Fibroblast of skin of right biceps (primary cell): ENCODE measurements at places on chromosomes 2 and 18.

GRCh38 chr2:127161176-127162136, 54.5 kb upstream of the BIN1 start:
- DNase-seq: no peak

GRCh38 chr18:74905247-74905646, 303.7 kb downstream of the PTGR3 start:
- DNase-seq: peak; percentile 2

DNA sequence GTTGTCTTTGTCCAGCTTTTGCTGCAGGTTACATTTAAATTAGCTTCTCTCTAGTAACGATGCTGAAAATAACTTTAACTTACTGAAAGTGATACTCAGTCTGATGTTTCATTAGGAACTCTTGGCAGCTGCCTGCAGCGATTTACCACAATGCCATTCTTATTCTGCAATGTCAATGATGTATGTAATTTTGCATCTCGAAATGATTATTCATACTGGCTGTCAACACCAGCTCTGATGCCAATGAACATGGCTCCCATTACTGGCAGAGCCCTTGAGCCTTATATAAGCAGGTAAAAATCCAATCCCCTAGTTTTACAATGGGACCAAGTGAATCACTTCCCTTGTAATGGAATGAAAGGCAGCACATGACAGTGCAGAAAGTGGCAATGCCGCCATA, 16.3 kb upstream of the MFF start:
- peak; percentile 22 for DNase-seq

DNA sequence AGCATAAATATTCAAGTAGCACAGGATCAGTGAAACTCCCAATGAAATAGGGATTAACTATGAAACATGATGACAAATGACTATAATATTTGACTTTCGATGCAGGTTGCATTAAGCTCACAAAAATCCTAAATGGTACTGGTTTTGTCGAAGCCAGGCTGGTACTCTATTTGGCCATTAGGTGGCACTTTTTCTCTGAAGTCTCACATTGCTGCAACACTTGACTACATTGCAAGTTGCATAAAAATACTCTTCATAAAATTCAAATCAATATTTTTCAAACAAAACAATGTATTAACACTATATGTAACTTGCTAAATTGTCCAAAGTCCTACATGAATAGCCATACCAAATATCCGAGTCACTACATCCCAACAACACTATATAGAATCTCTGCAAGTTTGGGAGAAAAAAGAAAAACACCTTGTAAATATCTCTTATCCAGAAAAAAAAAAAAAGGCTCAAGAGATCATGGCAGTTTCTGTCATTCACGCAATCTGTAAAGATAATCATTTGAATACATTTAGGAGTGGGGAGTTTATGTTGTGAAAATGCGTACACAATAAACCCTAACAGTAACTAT, 9.5 kb downstream of the RTTN start:
- peak; percentile 53 for DNase-seq

- no peak for DNase-seq
These were observed 74.2 kb upstream of the SERTAD2 start for GRCh38 chr2:64727843-64728463.

DNA sequence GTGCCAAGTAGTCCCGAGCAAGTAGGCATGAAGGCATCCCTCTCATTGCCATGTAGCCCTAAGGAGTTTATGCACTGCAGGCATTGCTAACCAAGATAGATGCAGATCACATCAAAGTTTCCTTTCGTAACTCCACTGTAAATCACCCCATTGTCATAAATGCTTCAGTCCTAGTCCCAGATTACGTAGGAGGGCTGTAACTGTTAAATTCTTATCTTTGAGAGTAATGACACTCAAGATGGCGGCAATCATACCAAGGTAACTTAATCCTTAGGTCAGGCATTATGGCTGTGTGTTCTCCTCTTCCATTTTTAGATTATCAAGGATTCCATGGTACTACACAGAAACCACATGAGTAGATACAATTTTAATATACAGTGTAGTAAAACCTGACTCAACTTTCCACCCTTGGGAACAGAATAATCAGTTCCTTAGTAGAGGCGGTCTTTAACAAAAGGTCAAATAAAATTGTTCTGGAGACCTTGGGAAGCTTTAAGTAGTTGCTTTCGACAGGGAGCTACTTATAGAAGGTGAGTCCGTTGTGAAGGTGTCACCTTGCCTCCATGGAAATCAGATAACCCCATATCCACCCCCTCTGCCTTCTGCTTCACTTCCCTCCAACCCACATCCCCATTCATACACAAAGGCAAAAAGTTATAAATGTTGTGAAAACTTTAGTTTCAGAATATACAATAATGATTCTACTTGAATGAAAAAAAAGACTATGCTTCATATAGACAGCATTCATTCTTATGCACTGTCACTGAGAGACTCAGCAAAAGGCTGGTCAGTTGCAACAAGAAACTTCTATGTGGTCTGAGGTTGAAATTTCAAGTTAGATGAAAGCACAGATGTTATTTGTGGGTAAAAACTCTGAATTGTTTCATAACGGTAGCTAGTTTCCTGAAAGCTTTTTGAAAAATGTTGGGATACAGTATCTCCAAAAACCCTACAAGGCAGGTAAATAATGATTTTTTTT, 64.8 kb upstream of the GALNT5 start:
- no peak for DNase-seq

DNA sequence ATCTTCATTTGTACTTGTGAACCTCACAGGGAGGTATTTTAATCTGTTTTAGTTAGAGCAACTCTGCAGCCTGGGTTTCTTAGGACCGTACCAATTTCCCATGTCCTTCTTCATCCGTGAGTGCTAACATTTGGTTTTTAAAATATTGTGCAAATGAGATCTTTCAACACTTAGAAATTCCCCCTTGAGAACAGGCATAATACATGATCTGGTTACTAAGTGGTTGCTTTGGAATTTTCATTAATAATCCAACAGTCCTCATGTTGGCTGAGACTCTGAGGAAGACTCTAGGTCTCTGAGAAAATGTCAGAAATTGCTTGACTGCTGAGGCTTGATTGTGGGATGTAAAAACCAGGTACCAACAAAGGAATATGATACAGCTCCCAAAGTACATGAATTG, 125.6 kb upstream of the CDCA7 start:
- DNase-seq: peak; percentile 53

GRCh38 chr2:205047273-205047839, 502.1 kb downstream of the PARD3B start:
- DNase-seq: no peak

GRCh38 chr2:193943406-193943960, 1713.5 kb upstream of the SLC39A10 start:
- DNase-seq: no peak

- no peak for DNase-seq
These were observed 16.7 kb downstream of the TSN start for GRCh38 chr2:121771976-121772742.

GRCh38 chr2:114350186-114350725, 92.2 kb upstream of the DPP10 start:
- DNase-seq: no peak

DNA sequence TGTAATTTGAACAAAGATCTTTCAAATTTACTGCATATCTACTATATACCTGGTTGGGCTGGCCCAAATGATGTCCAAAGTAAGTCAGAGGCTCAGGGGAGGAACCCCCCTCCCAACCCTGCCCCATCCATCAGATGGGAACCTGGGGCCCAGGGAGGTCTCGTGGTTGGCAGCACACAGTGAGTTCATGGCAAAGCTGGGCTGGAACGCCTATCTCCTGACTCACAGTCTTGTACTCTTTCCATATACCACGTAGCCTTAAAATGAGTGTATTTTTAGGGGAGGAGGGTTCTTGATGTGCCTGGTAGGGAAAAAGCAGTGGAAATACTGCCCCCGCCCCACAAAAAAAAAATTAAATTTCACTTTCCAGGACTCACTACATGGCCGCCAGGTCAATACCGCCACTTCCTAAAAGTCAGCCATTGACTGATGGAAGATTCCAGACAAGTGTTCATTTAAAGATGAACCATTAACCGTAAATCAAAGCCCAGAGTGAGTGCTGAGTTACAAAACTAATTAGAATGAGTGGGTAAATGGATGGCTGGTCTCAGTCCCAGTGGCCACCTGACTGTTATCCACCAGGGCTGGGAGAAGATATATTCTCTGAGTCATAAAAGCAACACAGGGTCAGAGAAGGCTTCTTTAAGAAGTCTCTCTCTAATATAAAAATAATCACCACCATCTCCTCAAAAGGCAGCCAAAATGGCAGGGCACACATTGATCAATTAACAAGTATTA, 80.5 kb downstream of the ZBTB7C start:
- peak; percentile 84 for DNase-seq

GRCh38 chr18:63677500-63678225, 16.0 kb upstream of the SERPINB3 start:
- DNase-seq: peak; percentile 61

DNA sequence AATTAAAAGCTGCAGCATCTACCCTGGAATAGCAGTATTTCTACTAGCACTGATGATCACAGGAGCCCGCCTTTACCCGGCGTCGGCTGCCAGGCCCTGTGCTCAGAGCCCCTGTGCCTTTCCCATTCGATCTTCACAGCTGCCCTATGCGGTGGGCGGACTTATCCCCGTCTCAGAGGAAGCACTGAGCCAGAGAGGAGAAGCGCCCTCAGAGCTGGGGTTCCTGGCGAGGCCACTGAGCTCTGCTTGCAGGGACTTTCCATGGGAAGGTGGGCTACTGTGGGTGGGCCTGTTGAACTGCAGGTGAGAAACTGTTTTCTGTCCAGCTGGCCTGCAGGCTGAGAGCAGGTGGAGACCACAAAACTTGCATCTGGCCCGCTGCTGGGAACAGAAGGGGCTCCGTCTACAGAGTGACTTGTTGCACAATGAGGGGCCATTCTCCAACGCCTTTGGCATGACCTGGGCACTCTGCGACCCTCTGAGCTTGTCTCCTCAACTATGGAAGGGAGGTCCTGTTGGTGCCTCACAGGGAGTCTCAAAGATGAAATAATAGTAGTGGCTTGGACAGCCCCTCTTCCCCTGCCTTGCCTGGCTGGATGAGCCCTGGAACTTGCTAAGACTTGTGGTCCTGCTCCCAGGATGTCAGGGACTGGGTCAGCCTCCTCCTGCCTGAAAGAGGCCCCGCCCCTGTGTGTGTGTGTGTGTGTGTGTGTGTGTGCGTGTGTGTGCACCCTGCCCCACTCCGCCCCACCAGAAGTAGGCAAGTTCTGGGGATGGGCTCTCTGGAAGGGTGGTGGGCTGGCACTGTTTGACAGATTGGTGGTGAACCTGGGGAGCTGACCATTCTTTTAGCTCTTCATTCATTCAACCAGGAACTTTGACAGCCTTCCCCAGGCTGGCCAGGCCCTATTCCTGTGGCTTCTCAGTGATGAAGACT, 32.7 kb downstream of the GLI2 start:
- DNase-seq: no peak

DNA sequence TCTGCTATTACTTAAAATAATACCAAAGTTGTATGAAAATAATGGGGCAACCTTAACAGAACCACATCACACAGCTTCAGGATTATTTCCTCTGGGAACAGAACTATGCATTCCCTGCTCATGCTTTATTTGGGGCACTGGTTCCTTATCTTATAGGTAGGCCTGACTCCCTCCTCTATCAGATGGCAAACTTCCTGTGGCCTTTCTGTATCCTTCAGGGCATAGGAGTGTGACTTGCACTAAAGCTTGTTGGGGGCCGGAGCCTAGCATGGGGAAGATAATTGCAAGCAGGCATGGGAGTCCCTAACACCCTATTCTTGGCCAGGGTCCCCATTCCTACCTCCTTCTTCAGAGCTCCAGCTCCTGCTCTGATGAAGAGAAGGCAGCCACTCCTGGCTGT, 167.2 kb upstream of the SERTAD2 start:
- DNase-seq: no peak

- no peak for DNase-seq
These were observed 209.2 kb downstream of the ICOS start for GRCh38 chr2:204145791-204146190.

GRCh38 chr2:133552821-133553220, 15.4 kb downstream of the NCKAP5 start:
- DNase-seq: no peak

DNA sequence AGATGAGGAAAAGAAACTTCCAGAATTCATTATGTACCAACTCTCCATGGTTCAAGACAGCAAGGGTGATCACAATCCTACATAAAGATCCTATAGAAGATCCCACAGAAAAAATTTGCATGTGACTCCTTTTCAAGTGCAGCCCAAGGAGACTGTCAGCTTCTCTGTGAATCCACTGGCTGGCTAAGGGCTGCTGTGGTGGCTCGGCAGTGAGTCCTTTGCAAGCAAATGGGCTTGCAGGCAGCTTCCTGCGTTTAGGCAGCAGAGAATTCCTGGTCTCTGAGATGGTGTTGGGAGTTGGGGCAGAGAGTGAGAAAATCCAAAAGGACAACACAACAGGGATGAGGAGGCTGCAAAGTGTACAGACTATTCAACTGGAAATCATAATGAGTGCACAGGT, 43.4 kb downstream of the NABP1 start:
- no peak for DNase-seq

DNA sequence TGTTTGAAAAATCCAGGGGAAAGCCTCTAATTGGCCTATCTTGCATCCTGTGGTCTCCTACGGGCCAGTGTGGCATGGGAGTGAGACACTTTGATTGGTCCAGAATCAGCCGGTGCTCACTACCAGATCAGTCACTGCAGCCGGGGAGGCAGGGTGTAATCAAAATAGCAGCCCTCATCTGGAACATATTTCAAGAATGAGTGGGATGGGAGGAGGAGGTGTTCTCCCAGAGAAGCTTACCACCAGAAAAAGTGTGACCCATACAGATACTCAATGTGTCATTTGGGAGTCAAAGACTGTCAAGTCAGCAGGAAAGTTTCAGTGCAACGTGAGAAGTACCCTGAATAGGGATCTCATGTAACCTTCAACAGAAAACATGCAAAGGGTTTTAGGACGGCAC, 393.9 kb upstream of the SLC14A2 start:
- DNase-seq: peak; percentile 93

DNA sequence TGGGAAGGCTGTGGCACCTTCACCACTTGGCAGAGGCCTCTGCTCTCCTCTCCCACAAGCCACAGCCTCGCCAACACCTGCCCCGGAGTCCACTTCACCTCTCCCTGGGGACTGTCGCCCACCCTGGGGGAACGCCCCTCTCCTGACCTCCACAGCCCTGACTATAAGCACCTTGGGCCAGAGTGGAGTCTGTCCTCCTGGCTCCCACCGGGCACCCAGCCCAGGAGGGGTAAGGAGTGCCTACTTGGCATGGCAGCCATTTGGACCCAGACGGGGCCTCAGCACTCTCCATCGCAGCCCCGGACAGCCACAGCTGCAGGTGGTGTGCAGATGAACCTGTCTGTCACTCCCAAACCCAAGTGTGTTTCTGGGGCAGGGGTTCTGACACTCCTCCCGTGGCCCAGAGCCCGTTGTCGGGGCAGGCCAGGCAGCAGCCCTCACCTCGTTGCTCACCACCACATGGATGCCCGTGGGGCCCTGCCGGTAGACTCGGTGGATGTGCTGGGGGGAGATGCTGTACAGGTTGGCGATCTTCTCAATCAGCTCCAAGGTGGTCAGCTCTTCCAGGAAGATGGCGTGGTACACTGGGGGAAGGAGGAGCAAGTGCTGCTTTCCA, 53.5 kb downstream of the TFCP2L1 start:
- no peak for DNase-seq
